ENCODE measurements at places on chromosomes 16 and 17.

- DNase-seq = no peak
Observed at GRCh38 chr16:80060470-80060869, 459.9 kb upstream of the MAF start.

DNA sequence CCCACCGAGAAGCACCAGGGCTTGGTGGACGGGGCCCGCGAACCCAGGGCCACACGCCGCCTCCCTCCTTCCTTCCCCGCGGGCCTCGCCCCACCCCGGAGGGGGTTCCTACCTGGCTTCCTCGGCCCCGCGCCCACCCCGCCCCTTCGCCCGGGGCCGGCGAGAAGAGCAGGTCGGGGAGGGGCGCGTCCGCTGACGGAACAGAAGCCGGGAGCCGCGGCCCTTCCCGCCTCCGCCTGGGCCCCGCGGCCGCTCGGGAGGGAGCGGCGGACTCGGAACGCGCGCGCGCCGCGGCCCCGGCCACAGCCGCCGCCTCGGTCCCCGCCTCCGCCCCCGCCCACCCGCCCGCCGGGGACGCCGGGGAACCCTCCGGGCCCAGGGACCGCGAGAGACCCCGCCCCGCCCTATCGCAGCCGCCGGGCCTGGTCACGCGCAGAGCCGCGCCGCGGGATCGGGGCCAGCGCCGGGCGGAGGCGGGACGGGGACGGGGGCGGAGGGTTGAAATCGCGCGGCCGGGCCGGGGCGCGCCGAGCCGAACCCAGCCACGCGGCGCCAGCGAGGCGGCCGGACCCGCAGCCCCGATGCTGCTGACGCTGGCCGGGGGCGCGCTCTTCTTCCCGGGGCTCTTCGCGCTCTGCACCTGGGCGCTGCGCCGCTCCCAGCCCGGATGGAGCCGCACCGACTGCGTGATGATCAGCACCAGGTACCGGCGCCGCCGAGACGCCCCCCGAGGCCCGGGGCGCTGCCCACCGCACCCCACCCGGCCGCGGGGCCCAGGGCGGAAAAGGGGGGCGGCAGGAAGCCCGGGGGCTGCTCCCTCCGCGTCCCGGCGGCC lies at the start of gene TLCD3A:
TLCD3A (plus strand) TSS at position 530 of the 835 bp plus-strand sequence; CDS start at position 582, 52 bp downstream.
- peak; percentile 51 for DNase-seq

GRCh38 chr17:6475411-6475810 lies 31.2 kb downstream of the PIMREG start:
- DNase-seq = peak; percentile 79

- peak; percentile 97 for DNase-seq
Observed at GRCh38 chr17:62065611-62066468, 762 bp upstream of the MED13 start.

- peak; percentile 51 for DNase-seq
Observed at GRCh38 chr16:71933913-71934695, 38.8 kb downstream of the IST1 start.

DNA sequence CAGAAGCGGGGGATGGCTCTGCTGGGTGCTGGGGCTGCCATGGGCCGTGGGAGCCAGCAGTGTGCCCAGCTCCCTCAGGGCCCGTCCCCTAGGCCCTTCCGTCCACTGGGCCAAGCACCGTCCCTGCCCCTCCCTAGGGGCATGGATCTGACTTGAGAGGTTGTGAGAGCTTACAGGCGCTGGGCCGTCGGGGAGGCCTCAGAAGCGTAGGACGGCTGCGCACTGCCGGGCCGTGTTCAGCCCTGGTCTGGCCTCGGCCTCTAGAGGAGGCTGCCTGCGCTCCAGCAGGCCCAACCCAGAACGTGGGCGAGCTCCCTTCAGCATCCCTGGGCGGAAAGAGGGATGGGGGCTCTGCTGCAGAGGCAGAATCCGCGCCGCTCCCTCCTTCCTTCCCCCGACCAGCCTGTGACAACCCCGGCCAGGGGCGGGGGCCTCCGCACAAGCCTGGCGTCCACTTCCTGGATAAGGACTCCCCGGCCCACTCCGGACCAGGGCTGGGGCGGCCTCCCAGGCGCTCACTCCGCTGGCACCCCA lies 685 bp upstream of the MPG start:
- DNase-seq = no peak
